ENCODE measurements at places on chromosomes 5 and 9.

DNA sequence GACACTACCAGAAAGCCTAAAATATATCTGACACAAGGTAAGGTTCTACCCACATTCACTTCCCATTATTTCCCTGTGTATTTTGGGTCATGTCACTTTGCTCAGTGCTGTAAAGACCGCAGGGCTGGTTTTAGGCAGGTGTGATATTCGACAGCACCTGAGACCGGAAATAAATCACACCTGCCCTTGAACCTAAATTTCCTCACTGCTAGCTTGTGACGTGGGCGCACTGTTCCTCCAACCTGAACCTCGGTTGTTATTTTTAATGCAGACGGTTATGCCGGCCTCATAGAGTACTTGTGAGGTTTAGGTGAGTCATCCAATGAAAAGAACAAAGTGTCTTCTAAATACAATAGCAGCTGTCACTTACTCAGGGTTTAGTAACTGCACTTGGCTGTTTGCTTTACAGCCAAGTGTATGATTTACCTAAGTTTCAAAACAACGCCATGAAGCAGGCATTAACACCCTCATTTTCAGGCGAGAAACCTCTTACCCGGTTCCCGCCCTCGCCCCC lies 20.7 kb upstream of the ZNF782 start:
- DNase-seq: peak; percentile 58

- DNase-seq: no peak
These were observed 239.0 kb downstream of the SYK start for GRCh38 chr9:91040371-91041215.

- peak; percentile 12 for DNase-seq
These were observed 191.2 kb downstream of the ZNF462 start for GRCh38 chr9:107054146-107054545.

- DNase-seq: no peak
These were observed 128.6 kb downstream of the PDZD2 start for GRCh38 chr5:31767335-31768031.

GRCh38 chr5:76468635-76469425 lies 65.7 kb downstream of the IQGAP2 start:
- DNase-seq: no peak

GRCh38 chr9:79917421-79917820 lies 345.7 kb downstream of the TLE4 start:
- DNase-seq: no peak

DNA sequence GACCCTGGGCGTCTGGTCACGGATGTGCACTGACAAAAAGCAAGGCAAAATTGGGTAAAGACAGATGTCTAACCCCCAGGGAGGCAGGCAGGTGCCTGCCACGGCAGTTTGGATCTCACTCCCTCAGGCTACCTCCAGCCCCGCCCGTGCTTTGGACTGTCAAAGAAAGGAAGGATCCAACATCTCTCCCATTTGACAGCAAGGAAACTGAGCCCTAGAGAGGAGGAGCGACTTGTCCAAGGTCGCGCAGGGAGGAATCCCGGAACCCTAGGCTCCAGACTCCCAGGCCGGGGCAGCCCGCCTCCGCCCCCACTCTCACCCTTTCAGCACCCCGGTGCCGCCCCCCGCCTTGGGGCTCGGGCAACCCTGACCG lies 376 bp downstream of the GOLGA1 start:
- no peak for DNase-seq

- DNase-seq: no peak
These were observed 10.5 kb upstream of the IPPK start for GRCh38 chr9:92680166-92681119.

DNA sequence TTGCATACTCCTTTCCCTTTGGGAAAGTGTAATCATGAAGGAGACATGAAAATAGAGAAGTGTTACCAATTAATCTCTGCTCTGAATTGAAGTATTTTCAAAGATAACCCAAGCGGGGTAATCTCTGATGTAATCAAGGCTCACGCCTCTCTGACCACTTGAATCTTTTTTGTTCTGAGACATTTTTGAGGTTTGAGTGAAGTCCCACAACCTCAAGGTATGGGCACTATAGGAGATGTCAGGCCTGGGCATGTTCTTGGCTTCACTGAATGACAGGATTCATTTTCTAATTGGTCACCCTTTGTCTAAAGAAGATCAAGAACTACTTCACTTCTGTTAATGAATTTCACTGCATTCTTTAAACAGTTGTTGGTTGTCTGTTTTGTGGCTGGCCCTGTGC lies 23.7 kb downstream of the ENHO start:
- no peak for DNase-seq

GRCh38 chr9:96777426-96777864 lies 442 bp downstream of the ZNF510 start:
- no peak for DNase-seq

DNA sequence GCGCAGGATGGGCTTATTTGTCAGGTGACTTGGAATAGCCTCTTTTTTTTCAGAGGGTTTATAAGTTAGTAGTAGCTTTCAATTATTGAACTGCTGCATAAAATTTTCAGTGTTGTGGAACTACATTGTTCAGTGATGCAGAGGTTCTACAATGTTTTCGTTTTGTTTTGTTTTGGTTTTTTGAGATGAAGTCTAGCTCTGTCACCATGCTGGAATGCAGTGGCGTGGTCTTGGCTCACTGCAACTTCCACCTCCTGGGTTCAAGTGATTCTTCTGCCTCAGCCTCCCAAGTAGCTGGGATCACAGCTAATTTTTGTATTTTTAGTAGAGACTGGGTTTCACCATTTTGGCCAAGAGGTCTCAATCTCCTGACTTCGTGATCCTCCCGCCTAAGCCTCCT lies 22.0 kb downstream of the NUP188 start:
- DNase-seq: no peak

- DNase-seq: no peak
These were observed 179.9 kb downstream of the PPP2R2B start for GRCh38 chr5:146698651-146699050.

DNA sequence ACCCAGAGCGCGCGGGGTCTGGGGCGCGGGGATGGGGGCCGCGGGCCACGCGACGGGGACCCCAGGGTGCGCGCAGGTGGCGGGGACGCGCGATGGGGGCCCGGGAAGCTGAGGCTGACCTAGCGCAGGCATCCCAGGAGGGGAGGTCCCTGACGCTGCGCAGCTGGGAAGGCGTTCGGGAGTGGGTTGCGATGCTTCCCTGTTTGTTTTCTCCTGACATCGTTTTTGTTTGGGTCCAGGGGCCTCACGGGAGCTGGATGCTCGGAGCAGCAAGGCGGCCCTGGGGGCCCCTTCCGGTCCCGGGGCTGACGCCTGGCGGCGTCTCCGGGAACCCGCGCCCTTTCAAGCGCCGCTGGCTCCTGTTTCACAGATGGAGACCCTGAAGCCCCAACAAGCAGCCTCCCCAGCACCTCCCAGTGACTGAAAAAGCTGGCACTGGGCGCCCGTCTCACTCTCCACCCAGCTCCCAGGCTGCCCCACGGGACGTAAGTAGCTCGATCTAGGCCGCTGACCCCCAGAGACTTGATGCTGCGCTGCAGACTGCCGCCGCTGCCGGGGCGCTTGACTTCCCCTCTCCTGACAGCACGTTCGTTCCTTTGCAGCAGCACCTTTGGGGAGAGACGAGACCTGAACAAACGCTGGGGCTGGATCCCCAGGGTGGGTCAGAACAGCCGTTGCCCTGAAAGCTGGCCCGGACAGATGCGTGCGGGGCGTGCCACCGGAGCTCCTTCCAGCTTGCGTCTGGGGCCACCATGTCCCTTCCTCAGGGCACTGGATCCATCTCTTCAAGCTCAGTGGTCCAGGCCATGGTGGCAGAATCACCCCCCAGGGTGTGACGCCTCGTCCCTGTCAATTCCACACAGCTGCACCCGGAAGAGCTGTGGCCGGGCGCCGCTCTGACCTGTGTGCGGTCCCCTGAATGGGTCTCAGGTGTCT lies 593 bp downstream of the BRD3OS start:
- DNase-seq: peak; percentile 51

- DNase-seq: no peak
These were observed 23.1 kb upstream of the QSOX2 start for GRCh38 chr9:136268735-136269134.

DNA sequence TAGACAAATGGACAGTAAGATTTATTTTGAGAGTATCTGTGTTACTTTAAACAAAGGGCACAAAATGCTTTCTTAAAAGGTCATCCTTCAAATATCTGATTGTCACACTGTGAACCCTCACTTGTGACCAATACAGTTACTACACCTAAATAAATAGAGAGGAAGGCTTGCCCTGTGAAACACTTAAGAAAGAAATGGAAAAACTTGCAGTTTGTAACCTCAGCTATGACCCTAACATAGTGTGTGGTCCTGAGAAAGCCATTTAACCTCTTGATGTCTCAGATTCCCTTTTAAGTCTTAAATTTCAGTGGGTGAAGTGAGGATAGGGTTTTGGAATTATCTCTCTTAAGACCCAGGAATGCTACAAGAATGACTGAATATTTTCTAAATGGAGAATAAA lies 126.7 kb upstream of the SLC27A6 start:
- DNase-seq: no peak

- DNase-seq: no peak
These were observed 163.7 kb upstream of the SLC30A5 start for GRCh38 chr5:68930139-68930538.

DNA sequence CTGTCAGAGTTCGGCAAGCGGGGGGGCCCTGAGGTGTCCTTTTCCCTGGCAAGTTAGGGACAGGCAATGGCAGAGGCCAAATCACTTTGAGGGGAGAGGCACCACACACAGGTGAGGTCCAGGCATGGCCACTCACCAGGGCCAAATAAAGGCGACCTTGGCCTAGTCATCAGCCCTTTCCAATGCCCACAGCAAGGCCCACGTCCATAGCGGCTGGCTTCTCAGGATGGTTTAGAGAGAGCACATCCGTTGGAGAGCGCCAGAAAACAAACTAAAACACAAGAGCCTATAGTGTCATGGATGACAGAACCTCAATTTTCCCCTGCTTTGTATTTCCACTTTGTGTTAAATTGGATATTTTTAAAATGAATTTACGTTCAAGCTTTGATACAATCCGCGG lies 7.0 kb downstream of the CCNJL start:
- DNase-seq: no peak

DNA sequence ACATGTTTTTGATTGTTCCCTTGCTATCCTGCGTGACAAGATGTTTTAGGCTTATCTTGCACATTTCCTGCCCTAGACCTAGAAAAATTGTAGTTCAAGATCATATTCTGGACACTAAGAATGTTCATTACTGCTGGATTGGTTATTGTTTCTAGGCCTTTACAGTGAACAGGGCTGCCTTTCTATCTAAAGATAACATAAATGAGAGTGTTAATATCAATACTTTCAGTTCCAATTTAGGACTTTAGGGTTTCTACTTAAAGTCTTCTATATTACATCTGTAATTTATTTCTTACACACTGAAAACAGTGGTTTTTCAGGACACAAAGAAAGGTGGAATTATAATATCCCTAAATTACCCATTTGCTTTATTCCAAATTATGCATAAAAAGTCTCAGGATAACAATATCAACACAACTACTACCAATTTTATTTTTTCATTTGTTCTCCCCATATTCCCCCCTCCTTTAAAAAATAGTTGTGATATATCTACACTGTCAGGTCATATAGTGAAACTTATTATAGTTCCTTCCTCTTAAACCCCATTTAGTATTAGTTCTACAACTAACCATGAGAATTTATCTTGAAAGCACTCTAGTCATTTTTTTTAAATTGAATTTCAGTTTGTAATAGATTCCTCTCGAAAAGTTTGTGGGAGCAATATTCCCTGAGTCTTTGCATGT lies 293.9 kb upstream of the RIOK2 start:
- DNase-seq: no peak

GRCh38 chr5:153476767-153477166 lies 13.7 kb upstream of the GRIA1 start:
- DNase-seq: no peak

DNA sequence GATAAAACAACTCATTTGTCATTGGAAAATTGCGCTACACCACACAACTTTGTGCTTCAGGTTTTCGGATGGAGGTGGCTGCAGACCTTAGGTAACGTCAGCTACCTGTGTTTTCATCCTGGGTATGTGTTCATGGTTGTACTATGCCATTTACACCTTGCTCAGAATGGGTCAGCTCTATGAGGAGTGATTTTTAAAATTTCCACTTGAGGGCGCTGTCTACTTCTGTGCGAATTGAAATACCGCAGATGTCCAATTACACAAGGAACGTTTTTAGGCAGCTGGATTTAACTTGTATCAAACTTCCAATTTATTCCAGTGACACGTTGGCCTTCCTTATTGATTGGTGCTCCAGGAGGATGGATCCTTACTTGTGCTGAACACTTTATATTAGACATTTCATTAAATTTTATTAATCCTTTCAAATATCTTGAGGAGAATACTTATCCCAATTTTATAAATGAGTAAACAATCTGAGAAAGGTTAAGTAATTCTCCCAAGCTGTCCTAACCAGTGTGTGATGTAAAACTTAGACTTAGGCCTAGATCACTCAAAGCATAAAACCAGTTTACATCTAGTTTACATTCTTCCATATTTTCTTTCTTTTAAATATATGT lies 23.4 kb downstream of the DMRTA1 start:
- no peak for DNase-seq
